ENCODE measurements at places on chromosomes 4 and X. TPM values are rescaled to one million over a fixed set of nuclear protein-coding genes. Genes with fewer than 3 reads are reported as not detected.
A peak's percentile ranks its signal among the peaks of the same experiment; 100 is the strongest.

- no peak for DNase-seq
Measured at GRCh38 chr4:81065446-81065845, 34.9 kb downstream of the BMP3 start.

- DNase-seq: no peak
Measured at GRCh38 chrX:123513585-123514278, 219.1 kb downstream of the THOC2 start.

DNA sequence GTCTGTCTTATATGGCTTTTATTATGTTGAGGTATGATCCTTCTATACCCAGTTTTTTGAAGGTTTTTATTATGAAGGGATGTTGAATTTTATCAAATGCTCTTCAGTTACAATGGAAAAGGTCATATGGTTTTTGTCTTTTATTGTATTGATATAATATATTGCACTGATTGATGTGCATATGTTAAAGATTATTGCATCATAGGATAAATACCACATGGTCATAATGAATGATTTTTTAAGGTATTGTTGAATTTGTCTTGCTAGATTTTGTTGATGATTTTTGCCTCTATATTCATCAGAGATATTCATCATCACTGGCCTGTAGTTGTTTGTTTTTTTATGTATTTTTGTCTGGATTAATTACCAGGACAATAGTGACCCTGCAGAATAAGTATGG is 339.2 kb upstream of the CT83 start:
- DNase-seq: no peak

DNA sequence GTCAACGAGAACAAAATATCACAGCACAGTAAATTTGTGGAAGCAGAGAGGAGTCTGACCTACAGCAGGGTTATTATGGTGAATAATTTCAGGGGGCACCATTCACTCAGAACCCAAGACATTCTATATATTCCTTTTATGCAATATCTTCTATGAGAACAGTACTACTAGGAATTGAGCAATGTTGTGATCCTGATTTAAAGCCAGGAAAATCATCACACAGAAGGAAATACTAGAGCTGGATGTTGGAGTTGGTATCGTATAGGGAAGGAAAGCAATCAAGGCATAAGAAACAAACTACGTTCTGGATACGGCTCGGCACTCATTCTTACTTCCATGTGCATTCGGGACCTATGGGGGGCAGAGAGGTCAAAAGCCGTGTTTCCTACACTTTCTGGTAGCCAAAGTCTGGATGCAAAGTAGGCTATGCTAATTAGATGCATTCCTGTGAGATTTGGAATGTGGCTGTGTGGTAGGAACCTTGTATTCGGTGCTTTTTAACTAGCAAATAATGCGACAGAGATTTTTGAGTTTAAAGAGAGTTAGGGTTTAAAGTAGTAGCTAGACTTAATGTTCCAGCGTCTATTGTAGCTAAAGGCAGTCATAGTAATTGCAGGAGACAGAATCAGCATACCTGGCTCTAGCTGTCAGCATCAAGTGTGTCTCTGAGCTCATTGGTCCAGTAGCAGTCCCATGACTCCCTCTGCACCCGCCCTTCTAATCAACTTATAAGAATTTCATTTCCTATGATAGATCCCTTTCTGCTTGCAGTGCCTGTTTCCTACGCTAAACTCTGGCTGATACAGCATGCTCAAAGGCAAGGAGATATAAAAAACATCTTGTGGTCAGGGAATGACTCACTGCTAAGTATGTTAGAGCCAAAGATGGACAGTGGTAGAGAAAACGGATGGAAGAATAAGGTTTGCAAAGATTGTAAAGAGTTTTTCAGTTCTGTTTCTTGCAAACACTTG is 43.3 kb upstream of the PDGFC start:
- DNase-seq: no peak

GRCh38 chr4:182219411-182220056 is 23.7 kb upstream of the TENM3 start:
- no peak for DNase-seq

DNA sequence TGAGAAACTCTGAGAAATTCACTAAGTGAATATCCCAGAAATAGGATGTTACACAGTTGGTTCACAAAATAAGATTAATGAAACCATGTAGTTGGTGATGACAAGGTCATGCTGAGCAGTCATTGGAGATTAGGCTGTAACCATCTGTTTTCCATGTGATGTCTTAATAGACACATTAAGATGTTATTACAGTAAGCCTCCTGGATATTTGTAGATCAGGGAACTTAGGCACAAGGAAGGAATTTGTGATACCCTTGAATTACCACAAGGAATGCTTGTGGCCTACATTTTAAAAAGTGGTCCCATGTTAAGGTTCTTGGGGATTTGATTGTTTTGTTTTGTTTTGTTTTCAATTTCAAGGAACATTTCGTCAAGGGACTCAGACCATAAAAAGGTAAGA is 185.6 kb upstream of the BANK1 start:
- DNase-seq: no peak

GRCh38 chr4:45518832-45519231 is 605.0 kb downstream of the GABRG1 start:
- no peak for DNase-seq

DNA sequence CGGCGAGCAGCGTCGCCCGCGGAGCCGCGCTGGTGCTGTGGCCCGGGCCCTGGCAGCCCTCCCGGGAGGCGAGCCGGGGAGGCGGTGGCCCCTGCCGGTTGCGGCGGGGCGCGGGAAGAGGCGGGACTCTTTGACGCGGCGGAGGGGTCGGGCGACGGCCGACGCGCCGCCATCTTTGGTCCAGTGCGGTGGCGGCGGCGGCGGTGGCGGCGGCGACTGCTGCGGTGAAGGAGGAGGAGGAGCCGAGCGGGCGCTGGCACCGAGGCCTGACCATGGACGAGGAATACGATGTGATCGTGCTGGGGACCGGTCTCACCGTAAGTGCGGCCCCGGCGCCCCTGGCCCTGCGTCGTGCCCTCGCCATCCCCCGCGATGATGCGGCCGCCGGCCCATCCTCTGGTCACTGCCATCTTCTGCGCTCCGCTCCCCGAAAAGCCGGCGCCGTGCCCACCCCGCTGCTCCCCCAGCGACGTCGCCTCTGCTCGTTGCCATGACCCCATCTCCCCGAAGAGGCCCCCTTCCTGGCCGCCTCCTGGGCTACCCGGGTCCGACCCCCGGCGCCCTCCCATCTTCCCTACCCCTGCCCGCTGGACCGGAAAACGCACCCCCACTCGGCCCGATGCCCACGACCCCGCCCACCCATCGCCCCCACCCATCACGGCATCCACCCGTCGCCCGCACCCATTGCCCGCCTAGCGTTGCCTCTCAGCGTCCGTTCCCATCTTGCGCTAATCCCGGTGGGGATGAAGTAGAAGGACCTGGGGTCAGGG is at the start of gene GDI1:
TSS of gene GDI1 (plus strand) at position 172 of the 770 bp plus-strand sequence. CDS start at position 273, 101 bp downstream.
- peak; percentile 54 for DNase-seq

GRCh38 chr4:181006499-181007260 is 1236.5 kb upstream of the TENM3 start:
- no peak for DNase-seq

GRCh38 chr4:1247864-1248244 is 1.1 kb downstream of the CTBP1 start:
- DNase-seq: no peak

GRCh38 chr4:151540728-151541388 is 131.9 kb downstream of the FHIP1A start:
- no peak for DNase-seq

GRCh38 chr4:14566518-14566917 is 435.8 kb upstream of the CPEB2 start:
- DNase-seq: no peak

- DNase-seq: no peak
Measured at GRCh38 chrX:72123471-72124185, 8.1 kb downstream of the RTL5 start.

DNA sequence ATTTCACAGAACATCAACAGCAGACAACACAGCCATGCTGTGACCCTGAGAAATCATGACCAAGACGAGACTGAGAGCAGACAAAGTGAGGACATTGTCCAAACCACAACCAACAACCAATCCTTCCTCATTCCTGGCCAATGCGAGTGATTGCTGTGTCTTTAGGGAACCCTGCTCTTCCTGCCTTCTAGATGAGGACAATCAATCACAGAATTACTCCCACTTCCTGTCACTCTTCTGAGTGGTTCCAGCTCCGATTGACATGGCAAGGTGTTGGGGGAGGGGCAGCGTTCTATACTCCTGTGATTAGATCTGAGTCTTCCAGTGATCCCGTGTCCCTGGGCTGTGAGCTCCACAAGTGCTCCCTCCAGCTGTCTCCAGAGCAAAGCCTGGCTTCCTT is 227.8 kb downstream of the STIM2 start:
- DNase-seq: no peak

DNA sequence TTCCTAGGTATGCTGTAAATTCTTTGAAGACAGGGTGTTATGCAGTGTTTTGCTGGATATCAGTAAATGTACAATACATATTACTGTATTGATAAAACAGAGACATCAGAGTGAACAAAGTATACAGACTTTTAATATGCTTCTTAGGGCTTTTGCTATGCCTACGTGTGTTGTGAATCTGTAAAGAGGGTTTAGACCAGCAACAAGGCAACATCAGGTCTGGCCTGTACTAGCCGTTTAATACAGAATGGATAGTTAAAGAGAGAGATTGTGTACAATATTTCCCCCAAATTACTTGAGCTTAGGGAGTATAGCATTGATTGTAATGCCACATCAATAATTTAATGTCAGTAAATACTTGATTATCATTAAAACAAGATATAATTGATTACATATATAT is 75.2 kb downstream of the PAQR3 start:
- DNase-seq: no peak

DNA sequence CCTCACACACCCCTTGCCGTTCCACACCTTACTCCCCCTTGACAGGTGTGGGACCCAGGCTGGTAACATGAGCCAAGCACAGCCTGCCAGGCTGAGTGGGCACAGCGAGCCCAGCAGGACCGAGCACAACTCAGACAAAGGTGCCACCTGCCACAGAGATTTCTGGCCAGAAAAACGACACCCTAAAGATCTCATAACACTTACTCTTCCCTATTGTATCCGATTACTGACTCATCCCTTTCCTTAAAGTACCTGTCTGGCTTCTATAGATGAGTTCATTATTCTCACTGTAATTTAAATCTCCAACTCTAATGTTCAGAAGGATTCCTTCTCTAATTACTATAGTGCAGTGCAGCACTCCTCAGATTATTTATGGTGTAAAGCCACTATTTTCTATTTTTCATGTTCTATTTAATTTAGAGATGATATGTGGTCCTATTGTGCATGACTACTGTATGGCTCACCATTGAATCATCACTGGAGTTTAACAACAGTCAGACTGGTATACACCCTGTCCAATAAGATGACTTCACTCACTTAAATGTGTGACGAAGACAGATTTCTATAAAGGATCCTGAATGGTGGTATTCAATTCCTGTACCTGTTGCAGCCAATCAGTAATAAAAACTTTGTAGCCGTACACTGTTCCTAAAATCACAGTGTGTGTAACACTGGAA is 7.6 kb upstream of the SYTL5 start:
- no peak for DNase-seq

DNA sequence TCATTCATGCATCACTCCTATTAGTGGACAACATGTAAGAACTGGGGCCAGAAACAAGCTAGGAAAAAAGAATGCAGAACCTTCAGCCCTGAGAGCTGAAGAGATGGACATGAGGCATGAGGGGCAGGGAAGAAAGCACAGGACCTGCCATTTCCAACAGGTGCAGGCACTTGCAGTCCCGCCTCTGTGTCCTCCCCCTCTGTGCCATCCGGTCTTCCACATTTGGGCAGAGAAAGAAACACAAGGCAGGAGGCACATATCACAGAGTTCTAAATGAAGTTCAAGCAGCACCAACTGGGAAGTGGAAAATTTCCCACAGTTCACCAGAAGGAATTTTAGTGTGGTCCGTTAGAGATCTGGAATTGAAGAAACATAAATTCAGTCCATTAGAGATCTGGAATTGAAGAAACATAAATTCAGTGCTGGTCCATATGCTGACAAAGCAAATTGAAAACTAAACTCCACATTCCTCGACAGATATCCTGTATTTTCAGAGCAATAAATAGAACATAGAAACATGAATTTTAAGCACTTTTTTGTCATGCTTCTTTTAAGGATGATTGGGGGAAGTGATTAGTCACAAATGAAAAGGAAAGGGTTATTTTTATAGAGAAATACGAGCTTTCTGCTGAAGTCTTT is 57.2 kb upstream of the DAPP1 start:
- DNase-seq: no peak

DNA sequence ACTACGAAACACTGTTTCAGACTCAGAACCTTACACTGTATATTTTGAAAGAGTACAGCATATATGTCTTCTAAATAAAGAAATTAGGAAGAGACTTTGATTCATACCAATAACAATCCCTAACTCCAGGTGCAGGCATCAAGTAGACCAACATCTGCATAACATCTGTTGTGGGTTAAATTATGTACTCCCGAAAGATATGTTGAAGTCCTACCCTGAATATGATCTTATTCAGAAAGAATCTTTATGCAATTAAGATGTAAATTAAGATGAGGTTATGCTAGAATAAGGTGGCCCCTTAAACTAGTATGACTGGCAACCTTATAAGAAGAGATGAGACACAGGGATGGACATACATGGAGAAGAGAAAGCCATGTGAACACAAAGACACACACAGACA is 117.9 kb downstream of the INPP4B start:
- no peak for DNase-seq

DNA sequence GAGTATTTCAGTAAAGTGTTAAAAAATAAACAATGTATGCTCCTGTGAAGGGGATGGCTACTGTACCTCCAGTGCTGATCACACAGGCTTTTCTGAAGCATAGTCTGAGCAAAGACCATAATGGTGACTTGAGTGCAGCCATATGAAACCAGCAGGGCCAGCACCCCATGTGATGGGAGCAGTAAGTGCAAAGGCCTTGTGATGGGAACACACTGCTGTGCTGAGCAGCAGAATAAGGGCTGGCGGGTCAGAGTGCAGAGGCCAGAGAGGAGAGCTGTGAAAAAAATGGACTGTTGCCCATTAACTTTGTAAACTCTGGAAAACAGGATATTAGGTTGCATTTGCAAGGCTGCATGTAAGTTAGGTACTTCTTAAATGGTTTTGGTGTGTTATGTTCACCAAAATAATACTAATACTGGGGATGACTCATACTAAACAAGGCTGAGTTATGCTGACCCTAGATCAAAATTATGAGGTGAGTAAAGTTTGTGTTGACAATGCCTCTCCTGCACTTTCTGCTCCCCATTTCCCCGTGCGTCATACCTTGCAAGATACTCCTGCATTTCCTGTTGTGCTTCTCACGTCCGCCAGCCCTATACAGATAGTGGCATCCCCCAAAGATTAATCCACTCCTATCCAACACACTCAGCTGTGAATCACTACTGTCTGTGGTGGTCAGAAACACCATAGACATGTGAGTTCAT is 67.0 kb upstream of the FAM9A start:
- no peak for DNase-seq

GRCh38 chrX:32708542-32708941 is 502.8 kb downstream of the DMD start:
- no peak for DNase-seq

- peak; percentile 43 for DNase-seq
Measured at GRCh38 chrX:154738011-154738738, 12.7 kb downstream of the GAB3 start.

ITGB1BP2 gene
- total RNA-seq: 5.5 TPM

TMPRSS11B gene
- not detected for total RNA-seq

ARSJ gene
- total RNA-seq: not detected

SLC9B1 gene
- 0.83 TPM for total RNA-seq

TLR3 gene
- total RNA-seq: 0.53 TPM

PTTG2 gene
- 1.8 TPM for total RNA-seq

HDX gene
- total RNA-seq: 2.1 TPM

FOXR2 gene
- total RNA-seq: not detected

SGMS2 gene
- total RNA-seq: not detected

RASGEF1B gene
- 2.4 TPM for total RNA-seq

TBC1D8B gene
- total RNA-seq: 0.23 TPM

Data from activated CD8-positive, alpha-beta T cell treated with anti-CD3 and anti-CD28 coated beads, Interleukin-2, amount 10 ng/mL, durations not matched to agents 7 days and 5 days (primary cell).